ENCODE measurements at places on chromosomes 4 and X.

DNA sequence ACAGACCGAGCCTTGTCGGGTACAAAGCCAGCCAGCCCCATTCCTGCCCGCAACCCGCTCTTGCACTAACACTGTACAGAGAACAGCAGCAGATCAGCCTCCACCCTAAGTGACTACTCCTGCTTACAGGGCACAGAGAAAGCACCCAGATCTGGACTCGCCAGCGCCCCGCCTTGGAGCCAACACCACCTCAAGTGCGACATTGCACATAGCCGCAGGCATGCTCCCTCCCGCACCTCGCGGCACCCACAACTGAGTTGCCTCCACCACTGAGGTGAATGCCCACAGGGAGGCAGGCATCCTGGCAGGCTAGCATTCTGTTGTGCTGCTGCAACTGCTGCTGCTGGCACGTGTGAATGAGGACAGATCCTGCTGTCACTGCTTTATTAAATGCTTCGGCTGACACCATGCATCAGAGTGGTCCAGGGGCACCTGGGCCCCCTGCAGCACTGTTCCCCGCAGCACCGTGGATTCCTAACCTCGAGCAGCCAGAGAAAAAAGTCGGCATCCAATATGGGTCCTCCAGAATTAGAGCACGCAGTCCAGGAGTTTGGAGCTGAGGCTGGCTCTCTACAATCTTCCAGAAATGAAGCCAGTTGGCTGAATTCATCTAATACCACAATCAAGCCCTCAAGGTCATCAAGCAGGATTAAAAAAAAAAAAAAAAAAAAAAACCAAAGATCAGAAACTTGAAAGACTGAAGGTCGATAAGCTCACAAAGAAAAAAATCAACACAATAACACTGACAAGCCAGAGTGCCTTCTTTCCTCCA is 352.9 kb downstream of the GASK1B start:
- no peak for DNase-seq

DNA sequence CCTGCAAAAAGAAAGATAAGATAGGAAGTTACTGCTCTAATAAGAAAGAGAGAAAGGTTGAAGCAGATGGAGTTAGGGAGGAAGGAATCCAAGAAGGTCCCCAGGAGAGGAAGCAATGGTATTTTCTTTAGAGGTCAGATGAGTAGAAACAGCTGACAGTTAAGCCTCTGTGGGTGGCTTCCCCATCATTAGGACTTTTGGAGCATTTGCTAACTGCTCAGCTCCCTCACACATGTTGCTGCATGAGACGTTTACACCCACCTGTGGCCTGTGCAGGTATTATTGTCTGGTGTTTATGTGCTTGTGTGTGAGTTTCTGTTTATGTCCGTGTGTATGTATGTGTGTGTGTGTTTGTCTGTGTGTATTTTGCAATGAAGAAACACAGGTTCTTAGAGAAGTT is 346.8 kb downstream of the RAB28 start:
- DNase-seq: no peak

GRCh38 chrX:69968950-69969349 is 80.8 kb downstream of the AWAT2 start:
- DNase-seq: no peak

DNA sequence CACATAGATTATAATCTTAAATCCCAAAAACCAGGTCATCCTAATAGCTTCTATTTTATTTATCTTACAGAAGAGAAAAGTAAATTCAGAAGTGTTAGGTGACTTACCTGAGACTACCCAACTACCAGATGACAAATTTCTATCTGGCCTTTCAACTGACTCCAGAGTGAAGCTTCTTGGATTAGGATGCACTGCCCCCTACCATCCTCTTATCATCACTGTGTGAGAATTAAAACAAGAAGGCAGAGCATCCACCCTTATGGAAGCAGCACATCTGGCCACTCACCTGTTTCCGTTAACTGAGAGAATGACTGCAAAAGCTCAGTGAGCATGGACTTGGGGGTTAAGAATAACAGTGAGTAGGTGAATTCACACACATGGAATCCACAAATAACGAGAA is 502.6 kb upstream of the TECRL start:
- DNase-seq: no peak

- DNase-seq: peak; percentile 0
Measured at GRCh38 chr4:104064646-104065577, 345.1 kb upstream of the TACR3 start.

DNA sequence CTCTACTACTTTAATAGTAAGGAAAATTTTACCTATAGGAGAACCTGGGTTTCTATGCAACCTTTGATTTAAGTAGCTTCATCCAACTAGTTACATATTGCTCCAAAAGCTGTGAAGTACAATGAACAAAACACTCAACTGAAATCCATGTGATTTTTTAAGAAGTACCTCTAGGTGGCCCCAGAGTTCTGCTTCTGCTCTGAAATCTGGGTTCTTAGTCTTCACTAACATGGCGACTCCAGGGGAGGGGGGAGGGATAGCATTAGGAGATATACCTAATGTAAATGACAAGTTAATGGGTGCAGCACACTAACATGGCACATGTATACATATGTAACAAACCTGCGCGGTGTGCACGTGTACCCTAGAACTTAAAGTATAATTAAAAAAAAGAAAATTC is 73.4 kb upstream of the MAGEB2 start:
- no peak for DNase-seq

DNA sequence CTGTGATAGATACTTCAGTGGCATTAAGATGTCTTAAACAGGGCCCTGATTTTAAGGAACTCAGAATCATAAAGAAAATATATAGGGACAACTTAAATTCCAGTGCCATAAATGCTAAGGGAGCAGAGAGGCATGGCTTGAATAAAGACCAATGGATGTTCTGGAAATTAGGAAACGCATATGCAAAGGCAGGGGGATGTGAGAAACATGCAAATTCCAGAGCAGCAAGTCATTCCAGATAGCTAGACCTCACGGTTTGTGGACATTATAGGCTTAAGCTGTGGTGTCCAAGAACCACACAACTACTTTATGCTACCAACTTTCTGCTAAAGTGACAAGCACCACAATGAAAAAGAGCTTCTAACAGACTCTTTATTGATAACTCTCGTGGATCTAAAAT is 132.6 kb upstream of the ANK2 start:
- DNase-seq: no peak

DNA sequence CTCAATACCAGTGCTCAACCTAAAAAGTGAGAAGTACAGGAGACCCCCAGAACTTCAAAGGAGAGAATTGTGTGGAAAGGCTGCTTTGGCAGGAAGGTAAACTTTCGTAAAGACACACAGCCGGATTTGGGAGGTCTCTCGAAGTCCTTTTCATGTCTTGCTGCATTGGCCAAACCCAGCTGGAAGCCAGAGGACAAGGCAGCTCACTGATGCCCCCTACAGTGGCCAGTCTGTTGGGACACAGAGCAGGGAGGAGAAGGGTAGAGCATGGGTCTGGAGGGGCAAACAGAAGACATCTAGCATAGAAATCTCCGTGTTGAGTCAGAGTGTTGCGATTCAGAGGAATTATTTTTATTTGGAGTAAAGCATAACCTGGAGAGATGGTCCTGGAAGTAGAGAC is 198.9 kb downstream of the ANK2 start:
- DNase-seq: no peak

DNA sequence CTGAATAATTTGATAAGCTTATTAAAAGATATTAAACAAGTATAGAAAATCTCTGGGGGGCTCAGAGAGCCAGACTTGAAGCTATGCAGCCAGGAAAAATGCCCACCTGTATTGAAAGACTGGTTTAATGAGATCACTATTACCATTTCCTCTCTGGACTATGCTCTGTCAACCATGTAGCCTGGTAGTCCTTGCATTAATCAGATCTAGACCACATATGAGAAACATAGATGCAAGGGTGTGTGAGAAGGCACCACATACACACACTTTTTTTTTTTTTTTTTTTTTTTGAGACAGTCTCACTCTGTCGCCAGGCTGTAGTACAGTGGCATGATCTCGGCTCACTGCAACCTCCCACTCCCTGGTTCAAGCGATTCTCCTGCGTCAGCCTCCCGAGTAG is 75.9 kb upstream of the ATP8A1 start:
- DNase-seq: no peak

- DNase-seq: no peak
Measured at GRCh38 chrX:46198858-46199257, 346.4 kb downstream of the ZNF674 start.

GRCh38 chrX:12007881-12008280 is 130.4 kb upstream of the FRMPD4 start:
- DNase-seq: no peak

All from GM12891 (cell line).